ENCODE measurements at places on chromosomes 7 and 10.
A peak's percentile ranks its signal among the peaks of the same experiment; 100 is the strongest.

GRCh38 chr10:67127441-67127840, 201.6 kb downstream of the LRRTM3 start:
- no peak for ATAC-seq

- no peak for ATAC-seq
Measured at GRCh38 chr7:133587903-133588302, 335.0 kb downstream of the EXOC4 start.

- ATAC-seq: no peak
Measured at GRCh38 chr10:86480571-86480970, 41.0 kb downstream of the WAPL start.

GRCh38 chr7:123849855-123850254, 4.9 kb downstream of the HYAL4 start:
- ATAC-seq: no peak

DNA sequence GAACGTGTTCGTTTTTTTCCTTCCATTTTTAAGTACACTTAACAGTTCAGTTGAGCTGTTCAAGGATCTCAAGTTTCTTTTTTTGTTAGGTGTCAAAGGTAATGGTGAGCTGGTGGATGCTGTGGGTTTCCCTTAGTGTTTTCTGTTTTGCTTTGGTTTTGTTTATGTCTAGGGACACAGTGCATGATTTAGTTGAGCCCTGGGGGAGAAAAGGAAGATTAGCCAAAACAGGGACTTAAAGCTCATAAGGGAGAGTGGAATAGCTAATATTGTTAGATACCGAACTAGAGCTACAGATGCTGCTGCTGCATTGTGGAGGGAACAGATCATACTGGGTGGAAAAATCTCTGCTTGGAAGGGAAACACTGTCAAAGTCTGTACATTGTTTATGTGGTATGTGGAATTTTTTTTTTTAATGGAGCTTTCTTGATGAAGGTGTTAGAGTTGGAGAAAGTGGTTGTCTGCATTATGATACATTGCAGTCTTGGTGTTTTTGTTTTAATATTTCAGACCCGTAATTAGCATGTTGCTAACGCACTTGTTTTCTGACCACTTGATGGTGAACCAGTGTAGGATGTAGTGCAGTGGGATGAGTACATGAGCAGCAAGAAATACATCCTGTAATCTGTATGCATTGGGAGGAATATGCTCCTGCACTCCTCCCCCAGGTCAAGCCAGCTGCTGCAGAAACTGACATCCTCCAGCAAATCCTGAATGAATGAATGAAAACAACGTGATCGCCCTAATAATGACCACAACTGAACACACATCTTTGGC, 2.1 kb downstream of the GLCCI1 start:
- peak; percentile 18 for ATAC-seq

GRCh38 chr10:119898577-119898976, 6.0 kb downstream of the SEC23IP start:
- no peak for ATAC-seq

DNA sequence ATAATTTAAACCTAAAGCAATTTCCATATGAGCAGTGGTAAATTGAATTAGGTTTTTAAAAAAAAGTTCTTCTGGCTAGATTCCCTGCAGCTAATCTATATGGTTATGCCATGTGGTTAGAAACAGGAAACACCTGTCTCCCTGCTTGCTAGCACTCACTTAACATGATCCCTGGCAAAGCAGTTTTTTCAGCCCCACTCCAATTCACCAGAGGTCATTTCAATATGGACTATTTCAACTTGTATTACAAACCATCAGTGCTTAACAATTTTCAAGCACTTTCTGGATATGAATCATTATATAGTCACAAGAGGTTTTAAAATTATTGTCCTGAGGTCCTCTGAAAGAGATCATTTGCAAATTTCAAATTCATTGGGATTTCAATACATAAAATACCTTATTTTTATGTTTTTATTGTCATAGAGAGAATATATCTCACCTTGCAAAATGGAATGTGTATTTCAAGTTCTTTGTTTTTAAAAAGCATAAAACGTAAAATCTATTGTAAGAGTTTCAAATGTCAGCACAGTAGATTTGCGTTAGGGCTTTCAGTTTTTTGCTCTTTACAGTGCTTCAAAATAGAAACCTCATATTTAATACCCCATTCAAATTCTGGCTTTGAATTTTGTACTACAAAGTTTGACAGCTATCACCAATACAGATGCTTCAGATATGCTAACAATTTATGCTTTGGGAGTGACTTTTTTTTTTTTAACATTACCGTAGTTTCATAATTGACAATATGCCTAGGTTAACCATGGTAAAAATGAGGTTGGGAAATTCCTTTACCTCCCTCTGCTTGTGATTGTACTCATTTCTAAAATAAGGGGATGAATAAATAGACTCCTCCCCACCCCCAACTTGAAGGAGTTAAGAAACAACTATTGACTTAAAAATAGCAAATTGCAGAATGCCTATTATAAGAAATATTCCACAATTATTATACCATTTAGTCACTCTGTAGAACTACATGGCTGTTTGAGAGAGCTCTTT, 117.5 kb upstream of the HGF start:
- ATAC-seq: no peak

- no peak for ATAC-seq
Measured at GRCh38 chr7:51144178-51144577, 172.4 kb downstream of the COBL start.

All from SK-N-SH treated with all-trans-retinoic acid at 6 μM for 48 hours (cell line).